ENCODE measurements at places on chromosomes 16 and 17. TPM values are rescaled to one million over a fixed set of nuclear protein-coding genes. Genes with fewer than 3 reads are reported as not detected.

DNA sequence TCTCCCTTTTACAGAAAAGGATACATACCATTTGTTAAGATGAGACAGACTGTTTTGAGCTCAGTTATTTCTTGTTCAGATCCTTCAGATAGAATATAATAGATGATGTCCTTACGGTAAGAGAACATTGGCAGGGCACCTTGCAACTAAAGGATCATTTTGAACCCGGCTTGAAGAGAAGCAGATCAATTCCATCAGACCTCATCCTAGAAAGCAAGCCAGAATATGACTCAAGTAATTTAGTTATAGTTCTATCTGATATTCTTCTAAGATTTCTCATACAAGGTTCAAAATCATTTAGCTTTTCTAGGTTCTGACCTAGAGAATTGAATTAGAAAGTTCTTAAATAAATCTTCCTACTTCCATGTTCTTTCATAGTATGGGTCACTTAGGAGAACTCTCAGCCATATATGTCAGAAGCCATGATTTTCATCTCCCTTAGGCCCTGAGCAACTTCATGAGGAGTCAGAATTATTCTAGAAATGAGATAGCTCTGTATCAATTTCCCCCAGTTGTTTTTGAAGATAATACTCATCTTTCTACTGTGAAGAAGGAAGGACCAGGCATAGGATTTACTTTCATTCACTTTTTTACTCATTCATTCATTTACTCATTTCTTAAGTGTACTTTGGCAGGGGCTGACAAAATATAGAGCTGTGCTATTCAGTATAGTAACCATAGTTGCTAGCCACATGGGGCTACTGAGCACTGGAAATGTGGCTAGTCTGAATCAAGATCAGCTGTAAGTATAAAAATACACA, 2.5 kb upstream of the CMTM1 start:
- H3K36me3 ChIP-seq = no peaks in the 10 kb centered on the region
- peaks cover 8% of the 10 kb centered on the region for H3K4me1 ChIP-seq
- no peak overlapping the region for H3K4me3 ChIP-seq
- DNase-seq = no peak

GRCh38 chr17:50037321-50038107, 18.4 kb upstream of the ITGA3 start:
- 0 out of 2 replicates have a peak overlapping the region, but pooled peaks have one; percentile 12 for H3K27ac ChIP-seq
- H3K27me3 ChIP-seq = no peaks in the 10 kb centered on the region
- H3K4me3 ChIP-seq = no peak overlapping the region

- no peaks in the 10 kb centered on the region for H3K27me3 ChIP-seq
- peak overlapping the region; percentile 47 for H3K27ac ChIP-seq
- peak; percentile 63 for DNase-seq
- no peaks in the 10 kb centered on the region for H3K36me3 ChIP-seq
Measured at GRCh38 chr16:46620266-46621005, 743 bp downstream of the SHCBP1 start.

- no peak overlapping the region for H3K4me3 ChIP-seq
- no peak overlapping the region for H3K27ac ChIP-seq
- no peaks in the 10 kb centered on the region for H3K4me1 ChIP-seq
- H3K27me3 ChIP-seq = 0 out of 2 replicates have a peak, but pooled peaks cover 7% of the 10 kb centered on the region
Measured at GRCh38 chr17:65171752-65172151, 34.6 kb downstream of the RGS9 start.

DNA sequence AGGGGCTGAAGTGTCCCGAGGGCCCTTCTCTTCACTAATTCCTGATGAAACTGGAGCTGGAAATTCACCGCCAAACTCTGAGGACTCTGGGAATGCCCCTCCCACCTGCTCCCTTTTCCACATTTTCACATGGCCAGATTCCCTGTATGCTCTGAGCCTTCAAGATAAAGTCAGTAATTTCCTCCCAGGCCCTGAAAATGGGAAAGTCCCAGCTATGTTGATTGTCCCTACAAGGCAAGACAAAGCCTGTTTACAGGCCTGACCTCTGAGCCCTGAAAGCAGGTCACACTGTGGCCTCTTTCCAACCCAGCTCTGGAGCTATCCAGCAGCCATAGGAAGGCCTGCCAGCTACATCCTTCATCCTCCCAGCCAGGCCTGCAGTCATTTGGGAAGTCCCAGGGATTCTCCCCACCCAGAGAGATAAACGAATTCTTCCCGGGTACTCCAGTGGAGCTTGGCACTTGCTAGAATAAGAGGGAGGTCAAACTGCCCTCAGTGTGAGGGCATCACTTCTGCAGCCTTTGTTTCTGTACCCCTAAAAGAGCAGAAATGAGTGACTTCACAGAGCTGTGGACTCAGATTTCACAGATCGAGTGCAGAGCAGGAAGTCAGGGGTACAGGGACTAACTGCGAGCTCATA, 19.6 kb upstream of the CCL2 start:
- H3K4me3 ChIP-seq = no peak overlapping the region
- no peaks in the 10 kb centered on the region for H3K36me3 ChIP-seq
- H3K27me3 ChIP-seq = no peaks in the 10 kb centered on the region
- peaks cover 23% of the 10 kb centered on the region for H3K4me1 ChIP-seq
- peak; percentile 37 for DNase-seq
- no peak overlapping the region for H3K27ac ChIP-seq

- no peak overlapping the region for H3K4me3 ChIP-seq
- H3K36me3 ChIP-seq = no peaks in the 10 kb centered on the region
- H3K4me1 ChIP-seq = no peaks in the 10 kb centered on the region
- no peaks in the 10 kb centered on the region for H3K27me3 ChIP-seq
Measured at GRCh38 chr16:88743693-88744576, 37.6 kb downstream of the CTU2 start.

The MT1A gene
- 2.3 TPM for polyA plus RNA-seq

- H3K27ac ChIP-seq = no peak overlapping the region
- H3K4me3 ChIP-seq = no peak overlapping the region
- no peaks in the 10 kb centered on the region for H3K27me3 ChIP-seq
- H3K36me3 ChIP-seq = no peaks in the 10 kb centered on the region
- H3K4me1 ChIP-seq = no peaks in the 10 kb centered on the region
- DNase-seq = peak; percentile 46
Measured at GRCh38 chr17:74307984-74308773, 17.8 kb upstream of the KIF19 start.

DNA sequence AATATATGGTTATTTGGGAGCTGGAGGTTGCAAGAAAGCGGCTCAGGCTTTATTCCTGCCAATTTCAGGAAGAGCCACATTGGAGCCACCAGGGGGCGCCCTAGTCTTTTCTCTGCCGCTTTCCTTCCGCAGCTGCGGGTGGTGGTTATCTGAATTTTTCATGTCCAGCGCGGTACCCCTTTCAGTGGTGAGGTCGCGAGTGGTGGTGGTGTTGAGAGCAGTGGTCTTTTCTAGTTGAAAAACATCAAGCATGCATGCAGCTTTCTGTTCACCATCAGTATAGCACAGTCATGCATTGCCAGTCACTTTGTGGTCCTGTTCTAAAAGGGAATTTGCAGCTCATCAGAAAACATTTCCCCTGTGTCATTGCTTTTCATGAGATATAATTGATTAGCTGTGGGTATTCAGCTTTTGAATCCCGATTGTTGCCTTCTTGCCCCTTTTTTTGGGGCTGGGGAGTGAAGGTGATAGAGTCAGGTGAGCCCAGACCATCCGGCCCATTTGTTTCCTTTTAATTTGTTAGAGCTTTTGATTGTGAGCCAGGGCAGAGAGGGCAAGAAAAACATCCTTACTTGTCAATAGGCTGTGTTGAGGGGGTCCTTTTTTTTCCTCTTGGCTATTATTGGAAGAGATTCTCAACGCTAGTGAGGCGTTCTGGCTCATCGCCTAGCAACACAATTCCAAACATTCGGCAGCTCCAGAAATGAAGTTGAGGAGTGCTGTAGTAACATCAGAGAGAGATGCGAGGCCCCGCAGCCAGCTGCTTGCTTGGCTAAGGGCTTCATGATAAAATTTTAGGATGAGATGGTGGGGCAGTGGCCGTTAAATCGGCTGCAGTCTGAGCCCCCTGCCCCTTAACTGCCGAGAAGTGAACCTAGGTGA, 119.0 kb downstream of the SNX29 start:
- peak overlapping the region; percentile 49 for H3K4me3 ChIP-seq
- peak overlapping the region; percentile 67 for H3K27ac ChIP-seq
- H3K27me3 ChIP-seq = no peaks in the 10 kb centered on the region
- H3K36me3 ChIP-seq = no peaks in the 10 kb centered on the region

GRCh38 chr17:51722994-51723393, 435.5 kb downstream of the CA10 start:
- H3K4me3 ChIP-seq = no peak overlapping the region
- H3K27me3 ChIP-seq = no peaks in the 10 kb centered on the region
- H3K4me1 ChIP-seq = no peaks in the 10 kb centered on the region

DNA sequence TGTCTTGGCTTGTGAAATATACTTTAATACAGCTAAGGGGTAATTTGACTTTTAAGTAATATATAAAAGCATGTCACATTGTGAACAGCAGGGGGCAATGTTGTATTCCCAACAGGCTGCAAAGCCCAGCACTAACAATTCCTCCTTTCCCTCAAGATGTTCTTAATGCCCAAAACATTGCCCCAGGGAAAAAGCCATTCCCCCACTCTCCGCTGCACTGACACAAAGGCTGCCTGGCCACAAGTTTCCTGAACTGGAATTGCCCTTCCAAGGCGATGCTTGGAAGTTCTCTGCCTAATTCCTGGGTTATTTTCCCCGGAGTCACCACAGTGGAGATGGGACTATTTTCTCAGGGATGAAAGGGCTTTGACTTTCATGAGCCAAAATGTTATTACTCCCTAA, 27.2 kb downstream of the CLEC16A start:
- peak; percentile 88 for DNase-seq
- peaks cover 11% of the 10 kb centered on the region for H3K36me3 ChIP-seq
- peaks cover 5% of the 10 kb centered on the region for H3K4me1 ChIP-seq
- H3K27ac ChIP-seq = no peak overlapping the region
- no peaks in the 10 kb centered on the region for H3K27me3 ChIP-seq

- no peak for DNase-seq
- H3K36me3 ChIP-seq = no peaks in the 10 kb centered on the region
- peaks cover 15% of the 10 kb centered on the region for H3K27me3 ChIP-seq
- no peaks in the 10 kb centered on the region for H3K4me1 ChIP-seq
- H3K27ac ChIP-seq = no peak overlapping the region
Measured at GRCh38 chr17:16947470-16947869, 24.4 kb downstream of the TNFRSF13B start.

- H3K27me3 ChIP-seq = peaks cover 24% of the 10 kb centered on the region
- no peaks in the 10 kb centered on the region for H3K36me3 ChIP-seq
- DNase-seq = no peak
- H3K4me1 ChIP-seq = no peaks in the 10 kb centered on the region
- no peak overlapping the region for H3K4me3 ChIP-seq
Measured at GRCh38 chr16:50469744-50470321, 78.4 kb upstream of the NKD1 start.

- no peaks in the 10 kb centered on the region for H3K27me3 ChIP-seq
- H3K36me3 ChIP-seq = no peaks in the 10 kb centered on the region
- H3K4me3 ChIP-seq = no peak overlapping the region
- H3K4me1 ChIP-seq = 0 out of 2 replicates have a peak, but pooled peaks cover 9% of the 10 kb centered on the region
- peak; percentile 62 for DNase-seq
- no peak overlapping the region for H3K27ac ChIP-seq
Measured at GRCh38 chr16:72905581-72905980, 142.3 kb downstream of the ZFHX3 start.

DNA sequence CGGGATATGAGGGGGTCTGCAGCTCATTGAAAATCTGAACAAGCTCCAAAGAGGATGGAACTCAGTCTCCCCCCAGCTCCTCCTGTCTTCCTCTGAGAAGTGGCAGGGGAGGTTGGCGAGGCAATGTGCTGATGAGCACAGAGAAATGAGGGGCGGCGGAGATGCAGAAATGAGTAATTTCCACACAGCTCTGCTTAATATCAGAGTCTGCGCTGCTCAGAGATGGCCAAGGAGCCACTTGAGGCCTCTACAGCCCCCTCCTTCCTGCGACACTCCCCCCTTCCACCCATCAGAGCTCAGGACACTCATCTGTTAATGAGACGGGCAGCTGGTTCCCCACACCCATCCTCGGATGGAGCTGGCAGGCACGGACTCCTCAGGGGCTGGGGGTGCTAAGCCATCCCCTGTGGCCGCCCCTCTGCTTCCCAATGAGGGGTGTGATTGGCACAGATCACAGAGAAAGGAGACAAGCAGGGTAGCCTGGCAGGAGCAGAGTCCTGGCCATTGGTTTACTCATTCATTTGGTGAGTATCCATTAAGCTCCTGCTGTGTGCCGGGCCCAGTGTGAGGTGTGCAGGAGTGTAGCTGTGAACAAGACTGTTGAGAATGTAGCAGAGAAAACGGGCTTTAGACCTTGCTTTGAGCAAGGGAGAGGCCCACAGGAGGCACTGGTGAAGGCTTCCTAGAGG, 12.7 kb upstream of the CRHR1 start:
- no peak for DNase-seq
- H3K27me3 ChIP-seq = peaks cover 7% of the 10 kb centered on the region
- no peaks in the 10 kb centered on the region for H3K36me3 ChIP-seq
- no peak overlapping the region for H3K27ac ChIP-seq

DNA sequence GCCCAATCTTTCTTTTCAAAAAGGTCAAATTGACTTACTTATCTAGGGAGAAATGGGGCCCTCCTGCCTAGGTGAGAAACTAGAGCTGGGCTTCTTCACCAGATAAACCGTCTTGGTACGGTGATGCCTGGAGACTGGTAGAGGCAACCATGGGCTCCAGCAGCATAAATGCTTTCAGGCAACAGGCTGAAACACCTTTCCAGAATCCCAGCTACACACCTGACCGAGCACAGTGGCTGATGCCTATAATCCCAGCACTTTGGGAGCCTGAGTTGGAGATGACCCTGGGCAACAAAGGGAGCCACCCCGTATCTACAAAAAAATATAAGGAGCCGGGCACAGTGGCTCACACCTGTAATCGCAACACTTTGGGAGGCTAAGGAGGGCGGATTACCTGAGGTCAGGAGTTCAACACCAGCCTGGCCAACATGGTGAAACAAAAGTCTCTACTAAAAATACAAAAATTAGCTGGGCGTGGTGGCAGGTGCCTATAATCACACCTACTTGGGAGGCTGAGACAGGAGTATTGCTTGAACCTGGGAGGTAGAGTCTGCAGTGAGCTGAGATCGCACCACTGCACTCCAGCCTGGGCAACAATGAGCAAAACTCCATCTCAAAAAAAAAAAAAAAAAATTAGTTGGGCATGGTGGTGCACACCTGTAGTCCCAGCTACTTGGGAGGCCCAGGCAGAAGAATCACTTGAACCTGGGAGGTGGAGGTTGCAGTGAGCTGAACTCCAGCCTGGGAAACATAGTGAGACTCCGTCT, 8.0 kb downstream of the TRAF4 start:
- no peaks in the 10 kb centered on the region for H3K4me1 ChIP-seq
- peaks cover 4% of the 10 kb centered on the region for H3K36me3 ChIP-seq

The VMO1 gene
- 0.63 TPM for polyA plus RNA-seq

DNA sequence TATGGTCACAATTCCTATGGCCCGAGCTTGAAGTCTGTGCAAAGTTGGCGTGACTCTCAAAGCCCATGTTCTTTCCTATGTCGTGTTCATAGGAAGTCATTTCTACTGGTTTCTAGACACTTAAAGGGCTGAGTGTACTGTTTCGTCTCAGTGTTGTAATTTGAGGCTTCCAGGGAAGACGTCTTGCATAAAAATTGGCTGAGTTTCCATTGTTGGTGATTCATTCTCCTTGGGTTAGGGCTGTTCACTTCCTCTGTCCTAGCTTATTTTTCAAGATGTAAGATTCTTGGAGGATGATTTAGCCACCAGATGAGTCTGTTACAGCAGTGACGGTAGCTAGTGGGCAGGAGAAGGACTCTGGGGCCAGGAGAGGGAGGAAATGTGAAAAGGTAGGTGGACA, 43.1 kb downstream of the PIK3R5 start:
- H3K36me3 ChIP-seq = no peaks in the 10 kb centered on the region
- DNase-seq = peak; percentile 96
- peak overlapping the region; percentile 45 for H3K4me3 ChIP-seq
- H3K27ac ChIP-seq = peak overlapping the region; percentile 77
- peaks cover 16% of the 10 kb centered on the region for H3K4me1 ChIP-seq

Data from GM23248 (cell line).